ENCODE measurements at places on chromosomes 7 and 10.

DNA sequence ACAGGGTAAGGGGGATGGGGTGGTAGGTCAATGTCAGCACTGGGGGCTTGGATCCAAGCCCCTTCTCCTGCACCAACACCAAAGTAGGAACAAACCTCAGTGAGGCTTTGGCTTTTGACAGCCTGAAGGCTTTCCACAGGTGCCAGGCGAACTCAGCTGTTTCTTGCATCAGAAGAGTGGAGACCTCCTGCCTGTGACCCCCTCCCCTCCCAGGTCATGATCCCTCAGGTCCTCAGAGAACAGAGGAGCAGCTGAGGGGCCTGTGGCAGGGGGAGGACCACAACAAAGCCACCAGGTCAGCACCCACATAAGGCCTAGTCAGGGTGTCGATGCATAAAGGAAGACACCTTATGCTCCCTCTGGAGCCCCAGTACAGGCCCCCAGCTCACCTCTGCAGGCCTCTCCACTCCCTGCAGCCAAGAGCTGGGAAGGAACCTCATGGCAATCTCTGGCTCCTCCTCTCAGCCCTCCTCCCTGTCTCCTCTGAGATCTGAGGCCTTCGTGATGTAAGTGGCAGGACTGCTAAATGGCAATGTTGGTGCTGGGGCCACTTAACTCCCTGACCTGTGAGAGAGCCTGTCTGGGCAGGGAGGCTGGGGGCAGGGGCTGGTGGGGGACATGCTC, 19.1 kb upstream of the PRRT4 start:
- no peak for DNase-seq

DNA sequence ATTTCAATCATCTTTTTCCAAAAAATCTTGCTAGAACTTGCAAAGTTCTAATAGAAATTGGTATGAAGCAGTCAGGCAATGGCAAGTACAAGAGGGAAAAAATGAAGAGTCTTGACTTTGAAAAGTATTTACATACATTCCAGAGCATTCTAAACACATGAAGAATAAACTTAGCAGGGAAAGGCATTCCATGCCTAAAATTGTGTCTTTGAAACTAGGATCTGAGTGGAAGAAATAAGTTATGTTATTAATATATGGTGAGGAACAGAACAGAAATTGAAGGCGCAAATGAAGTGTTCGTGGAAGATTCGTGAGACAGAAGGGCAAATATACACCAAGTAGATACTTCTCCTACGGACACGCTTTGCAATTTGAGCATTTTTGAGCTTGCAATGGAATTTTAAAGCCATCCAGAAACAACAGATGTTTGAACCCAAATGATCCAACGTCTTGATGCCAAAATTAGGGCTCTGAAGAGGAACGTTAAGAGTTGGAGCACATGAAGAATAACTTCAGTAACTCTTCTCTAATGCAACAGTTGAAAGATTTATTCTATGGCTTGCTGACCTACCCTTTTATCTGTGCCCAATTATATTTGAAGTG, 40.6 kb upstream of the SEPTIN7 start:
- DNase-seq = no peak

DNA sequence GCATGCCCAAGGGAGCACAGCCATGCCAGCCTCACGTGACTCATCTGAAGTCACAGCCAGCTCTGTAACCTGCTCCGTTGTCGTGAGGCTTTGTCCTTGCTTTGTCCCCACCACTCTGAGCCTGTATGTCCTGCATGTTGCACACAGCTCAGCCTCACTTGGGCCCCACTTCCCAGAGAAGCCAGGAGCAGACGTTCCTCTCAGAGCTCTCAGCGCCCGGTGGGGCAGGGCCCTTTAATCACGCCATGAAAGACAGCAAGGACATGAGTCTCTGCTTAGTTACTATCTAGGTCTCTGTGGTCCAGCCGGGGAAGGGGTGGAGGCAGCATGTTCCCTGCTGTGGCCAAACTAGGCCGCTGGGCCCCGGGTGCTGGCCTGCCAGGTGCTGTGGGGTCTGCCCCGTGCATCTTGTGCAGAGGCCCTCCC, 127.4 kb upstream of the FAM20C start:
- DNase-seq = no peak

GRCh38 chr10:104268405-104268712, 625 bp upstream of the GSTO2 start:
- no peak for DNase-seq

- DNase-seq = peak; percentile 80
These were observed at the start of gene SLC25A28 for GRCh38 chr10:99619851-99620710. Gene SLC25A28 (minus strand): TSS chr10:99620439. CDS start chr10:99620335, 104 bp downstream.

DNA sequence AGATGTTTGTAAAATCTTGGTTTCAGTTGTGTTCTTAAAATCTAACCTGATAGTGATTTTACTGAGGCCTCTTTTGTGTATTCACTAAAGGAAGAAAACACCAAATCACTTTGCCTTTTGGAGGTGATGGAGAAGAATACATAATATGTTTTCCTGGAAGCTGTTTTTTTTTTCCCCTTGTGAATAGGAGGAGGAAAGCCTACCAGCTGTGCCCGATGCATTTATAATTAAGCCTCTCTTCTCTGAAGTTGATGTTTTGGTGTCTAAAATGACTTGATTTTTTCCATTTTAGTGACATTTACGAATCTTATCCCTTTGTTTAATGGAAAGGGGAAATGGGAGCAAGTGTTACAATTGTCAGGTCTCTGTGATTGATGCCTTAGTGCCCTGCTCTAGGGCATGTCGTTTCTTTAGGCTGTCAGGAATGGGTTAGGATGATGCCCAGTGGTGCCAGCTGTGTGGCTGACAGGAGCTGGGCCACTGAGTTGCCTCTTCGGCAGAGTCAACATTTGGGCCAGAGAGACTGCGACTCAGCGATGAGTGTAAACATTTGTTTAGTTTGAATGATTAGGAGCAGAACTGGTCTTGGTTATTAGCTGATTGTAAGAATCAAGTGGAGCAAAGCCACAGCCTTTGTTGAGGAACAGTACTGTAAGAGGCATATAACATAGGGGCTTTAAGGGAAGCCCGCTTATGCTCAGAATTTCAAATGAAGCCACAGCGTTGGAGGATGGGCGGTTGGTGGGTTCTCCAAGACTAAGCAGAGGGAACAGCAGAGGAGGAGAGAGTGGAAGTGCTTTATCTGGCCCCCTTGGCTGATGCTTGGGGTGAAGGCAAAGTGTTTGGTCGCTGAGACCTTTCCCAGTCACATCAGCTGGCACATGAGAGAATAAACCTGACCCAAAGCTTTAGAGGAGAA, 81.6 kb downstream of the CDK14 start:
- no peak for DNase-seq

DNA sequence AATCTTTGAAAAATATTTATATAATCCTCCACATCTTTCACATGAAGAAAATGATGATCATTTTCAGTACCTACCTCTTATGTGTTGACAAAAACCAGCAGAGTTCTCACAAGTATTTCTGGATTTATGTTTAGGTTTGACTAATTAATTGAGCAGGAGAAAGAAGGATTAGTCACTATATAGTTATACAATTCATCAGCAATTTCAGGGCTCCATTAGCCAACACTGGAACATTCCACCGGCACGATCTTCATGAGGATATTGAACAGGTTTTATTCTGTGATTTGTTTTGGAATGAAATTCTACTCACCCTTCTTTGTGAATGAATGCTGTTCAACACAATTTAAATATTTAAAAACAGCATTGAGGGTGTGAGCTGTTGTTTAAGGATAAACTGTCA, 163.2 kb downstream of the SEM1 start:
- no peak for DNase-seq

DNA sequence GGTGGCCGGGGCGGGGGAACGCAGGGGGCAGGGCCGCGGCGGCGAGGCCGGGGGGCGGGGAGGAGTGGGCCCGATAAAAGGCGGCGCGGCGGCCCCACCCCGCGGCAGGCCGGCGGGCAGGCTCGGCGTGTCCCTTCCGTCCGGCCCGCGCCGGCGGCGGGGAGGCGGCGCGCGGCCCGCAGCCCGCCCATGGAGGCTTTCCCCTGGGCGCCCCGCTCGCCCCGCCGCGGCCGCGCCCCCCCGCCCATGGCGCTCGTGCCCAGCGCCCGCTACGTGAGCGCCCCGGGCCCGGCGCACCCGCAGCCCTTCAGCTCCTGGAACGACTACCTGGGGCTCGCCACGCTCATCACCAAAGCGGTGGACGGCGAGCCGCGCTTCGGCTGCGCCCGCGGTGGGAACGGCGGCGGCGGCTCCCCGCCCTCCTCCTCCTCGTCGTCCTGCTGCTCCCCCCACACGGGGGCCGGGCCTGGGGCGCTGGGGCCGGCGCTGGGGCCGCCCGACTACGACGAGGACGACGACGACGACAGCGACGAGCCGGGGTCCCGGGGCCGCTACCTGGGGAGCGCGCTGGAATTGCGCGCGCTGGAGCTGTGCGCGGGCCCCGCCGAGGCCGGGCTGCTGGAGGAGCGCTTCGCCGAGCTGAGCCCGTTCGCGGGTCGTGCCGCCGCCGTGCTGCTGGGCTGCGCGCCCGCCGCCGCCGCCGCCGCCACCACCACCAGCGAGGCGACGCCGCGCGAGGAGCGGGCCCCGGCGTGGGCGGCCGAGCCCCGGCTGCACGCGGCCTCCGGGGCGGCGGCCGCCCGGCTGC, at the start of gene NANOS1:
Gene NANOS1 (plus strand): TSS at position 102 of the 808 bp plus-strand sequence. CDS start 88 bp downstream, at position 190.
- DNase-seq = no peak

DNA sequence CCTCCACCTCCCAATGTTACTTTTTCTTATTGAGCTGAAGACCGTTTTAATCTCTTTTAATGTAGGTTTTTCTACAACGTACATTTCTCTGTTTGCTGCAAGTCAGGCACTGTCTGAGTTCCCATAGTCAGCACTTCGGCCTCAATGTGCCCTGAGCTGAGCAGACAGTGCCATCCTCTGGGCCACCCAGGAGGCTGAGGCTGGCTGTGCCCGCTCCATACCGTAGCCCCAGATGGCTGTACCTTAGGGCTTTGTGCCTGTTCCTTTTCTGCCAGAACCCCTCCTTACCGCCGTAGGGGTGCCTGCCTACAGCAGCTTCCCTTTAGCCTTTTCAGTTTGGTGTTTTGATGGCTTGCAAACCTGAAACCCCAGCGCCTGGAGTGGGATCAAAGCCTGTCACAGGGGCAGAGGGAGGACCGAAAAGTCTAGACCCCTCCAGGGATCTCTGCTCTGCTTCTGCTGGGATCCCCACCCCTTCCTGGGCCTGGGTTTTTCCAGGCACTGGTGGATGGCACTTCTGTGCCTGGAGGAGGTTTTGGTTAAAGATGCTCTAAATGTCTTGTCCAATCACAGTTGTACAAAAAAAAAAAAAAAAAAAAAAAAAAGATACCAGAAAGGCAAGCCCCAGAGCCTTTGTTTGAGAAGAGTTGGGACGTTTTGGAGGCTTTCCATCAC, 9.0 kb downstream of the AGAP3 start:
- DNase-seq = no peak
